ENCODE measurements at places on chromosomes 5 and 9.

GRCh38 chr5:8340261-8340660, 471.3 kb downstream of the MTRR start:
- DNase-seq = no peak

- DNase-seq = no peak
These were observed 22.3 kb downstream of the RIC1 start for GRCh38 chr9:5651246-5651645.

GRCh38 chr5:31417512-31417911, 114.4 kb downstream of the DROSHA start:
- no peak for DNase-seq

DNA sequence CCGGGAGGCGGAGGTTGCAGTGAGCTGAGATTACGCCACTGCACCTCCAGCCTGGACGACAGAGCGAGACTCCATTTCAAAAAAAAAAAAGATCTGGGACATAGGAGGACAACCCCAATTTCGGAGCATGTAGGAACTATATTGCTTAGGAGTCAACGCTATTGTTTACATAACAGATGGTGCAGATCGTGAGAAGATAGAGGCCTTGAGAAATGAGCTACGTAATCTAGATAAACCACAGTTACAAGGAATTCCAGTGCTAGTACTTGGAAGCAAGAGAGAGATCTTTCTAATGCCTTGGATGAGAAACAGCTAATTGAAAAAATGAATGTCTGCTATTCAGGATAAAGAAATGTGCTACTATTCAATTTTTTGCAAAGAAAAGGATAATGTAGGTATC, 20.3 kb downstream of the TBC1D2 start:
- DNase-seq = no peak

- DNase-seq = no peak
These were observed 87.8 kb downstream of the HAPLN1 start for GRCh38 chr5:83632874-83633273.

DNA sequence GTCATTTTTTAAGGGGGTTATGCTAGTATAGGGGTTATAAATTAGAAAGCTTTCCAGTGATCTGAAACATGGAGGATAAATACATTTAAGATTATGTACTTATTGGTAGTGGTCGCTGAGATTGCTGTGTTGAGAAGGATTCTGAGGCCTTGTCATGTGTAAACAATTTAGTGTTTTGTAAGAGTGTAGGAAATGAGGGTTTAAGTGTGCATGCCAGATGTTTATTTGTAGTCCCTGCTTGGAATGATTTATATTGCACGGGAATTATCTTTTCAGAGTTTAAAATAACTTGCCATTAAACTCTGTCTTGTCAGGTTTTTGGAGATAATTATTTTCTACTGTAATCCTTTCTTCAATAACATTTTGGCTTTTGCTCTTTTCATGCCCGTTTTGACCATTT, 19.4 kb downstream of the ZNF618 start:
- DNase-seq = no peak

GRCh38 chr9:1748407-1748806, 266.7 kb upstream of the SMARCA2 start:
- no peak for DNase-seq

DNA sequence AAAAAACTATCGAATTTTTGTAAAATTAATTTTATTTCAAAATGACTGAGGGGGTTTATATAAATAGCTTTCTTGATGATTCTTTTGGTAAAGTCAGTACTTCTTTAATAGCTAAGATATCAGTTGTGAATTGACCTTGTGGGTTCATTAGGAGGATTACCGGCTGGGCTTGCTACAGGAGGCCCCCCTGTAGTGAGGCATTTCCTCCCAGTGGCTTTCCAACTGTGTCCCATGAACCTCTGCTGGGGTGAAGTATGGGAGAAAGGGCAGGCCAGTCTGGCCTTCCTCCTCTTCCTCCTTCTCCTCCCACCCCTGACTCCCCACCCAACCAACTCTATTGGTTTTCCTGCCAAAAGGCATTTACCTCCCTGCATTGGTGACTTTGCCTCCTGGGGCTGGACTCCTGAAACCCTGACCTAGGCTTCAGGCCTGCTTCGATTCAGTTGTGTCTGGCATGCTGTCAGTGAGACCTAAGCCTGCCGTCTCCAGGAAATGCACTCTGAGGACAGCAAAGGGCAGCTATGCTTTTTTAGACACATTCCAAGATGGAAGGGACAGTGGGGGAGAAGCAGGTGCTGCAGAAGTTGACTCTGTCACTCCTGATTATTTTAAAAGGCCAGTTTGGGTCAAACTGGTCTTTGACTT, 144.8 kb downstream of the HSPA4 start:
- DNase-seq = no peak
